Stimulated activated naive B cell treated with anti-CD40 and anti-IgM and Interleukin-4, amounts not matched to agents 10 μg/mL and 1 μg/mL and 100 μg/mL, for 72 hours (primary cell): ENCODE measurements at places on chromosomes 6 and 20.

GRCh38 chr20:3177746-3178485 is 4.6 kb upstream of the LZTS3 start:
- H3K27ac ChIP-seq = no peak overlapping the region
- H3K27me3 ChIP-seq = peaks cover 19% of the 10 kb centered on the region
- no peak overlapping the region for H3K4me3 ChIP-seq
- no peak for DNase-seq

GRCh38 chr6:164924674-164925073 is 384.7 kb downstream of the C6orf118 start:
- no peak for DNase-seq
- H3K27me3 ChIP-seq = no peaks in the 10 kb centered on the region
- no peaks in the 10 kb centered on the region for H3K36me3 ChIP-seq
- H3K4me1 ChIP-seq = no peaks in the 10 kb centered on the region

DNA sequence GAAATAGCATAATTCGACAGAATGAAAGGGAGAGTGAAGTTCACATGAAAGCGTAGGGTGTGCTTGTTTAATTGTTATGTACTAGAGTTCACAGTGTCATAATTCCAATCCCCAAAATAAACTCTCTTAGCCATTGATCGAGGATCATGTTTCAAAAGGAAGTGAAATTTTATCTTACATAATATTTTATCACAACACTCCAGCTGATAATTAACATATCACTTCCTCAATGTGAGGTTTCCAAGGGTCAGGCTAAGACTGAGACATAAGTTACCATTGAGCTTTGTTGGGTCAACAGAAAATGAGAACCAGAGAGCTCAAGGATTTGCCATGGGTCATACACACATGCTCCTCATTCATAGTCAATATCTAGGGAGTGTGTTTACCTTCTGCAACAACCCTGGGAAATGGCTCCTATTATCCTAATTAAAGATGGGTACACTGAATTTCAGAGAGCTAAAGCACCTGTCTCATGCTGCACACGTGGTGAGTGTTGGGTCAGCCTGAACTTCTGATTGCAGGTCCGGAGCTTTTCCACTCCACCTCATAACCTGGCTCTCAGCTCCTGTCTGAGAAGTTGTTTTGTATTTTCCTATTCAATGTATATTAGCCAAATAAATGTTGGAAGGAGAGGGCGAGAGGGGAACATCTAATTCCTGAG is 3.0 kb downstream of the GSTA2 start:
- no peak overlapping the region for H3K27ac ChIP-seq
- no peak for DNase-seq

GRCh38 chr20:35823937-35824336 is 52.1 kb downstream of the PHF20 start:
- no peak for DNase-seq
- H3K4me3 ChIP-seq = no peak overlapping the region
- H3K36me3 ChIP-seq = peaks cover 50% of the 10 kb centered on the region
- H3K27me3 ChIP-seq = no peaks in the 10 kb centered on the region

- no peaks in the 10 kb centered on the region for H3K27me3 ChIP-seq
- H3K27ac ChIP-seq = no peak overlapping the region
- no peak for DNase-seq
- no peak overlapping the region for H3K4me3 ChIP-seq
- H3K36me3 ChIP-seq = peaks cover 17% of the 10 kb centered on the region
These were observed 130.5 kb downstream of the MYB start for GRCh38 chr6:135311446-135312200.

DNA sequence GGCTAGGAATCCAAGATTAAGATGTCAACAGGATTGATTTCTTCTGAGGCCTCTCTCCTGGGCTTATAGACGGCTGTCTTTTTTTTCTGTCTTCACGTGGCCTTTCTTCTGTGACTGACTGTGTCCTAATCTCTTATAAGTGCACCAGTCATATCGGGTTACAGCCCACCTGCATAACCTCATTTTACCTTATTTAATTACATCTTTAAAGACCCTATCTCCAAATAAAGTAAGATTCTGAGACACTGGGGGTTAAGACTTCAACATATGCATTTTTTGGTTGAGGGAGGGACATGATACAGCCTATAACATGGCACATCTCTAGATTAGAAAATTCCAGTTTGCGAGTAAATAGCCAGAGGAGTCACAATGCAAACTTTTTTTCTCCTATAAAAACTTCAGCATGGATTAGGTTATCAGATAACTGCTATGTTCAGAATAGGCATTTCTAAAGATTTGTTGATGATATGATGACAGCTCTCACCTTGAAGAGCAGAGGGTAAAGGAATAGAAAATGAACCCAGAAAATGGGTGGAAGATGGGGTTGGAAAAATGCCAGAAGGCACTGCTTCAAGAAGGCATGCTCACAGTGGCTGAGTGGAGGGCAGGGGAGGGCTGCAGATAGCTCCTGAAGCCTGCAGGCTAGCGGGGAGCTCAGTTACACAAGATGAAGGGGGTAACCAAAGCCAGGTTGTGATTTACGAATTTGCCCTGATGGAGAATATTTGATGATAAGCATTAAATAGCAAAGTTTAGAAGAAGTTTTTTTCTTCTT is 8.7 kb upstream of the PDE7B start:
- DNase-seq = no peak
- no peak overlapping the region for H3K4me3 ChIP-seq
- no peaks in the 10 kb centered on the region for H3K4me1 ChIP-seq
- H3K27ac ChIP-seq = no peak overlapping the region

- H3K27ac ChIP-seq = no peak overlapping the region
- peaks cover 20% of the 10 kb centered on the region for H3K27me3 ChIP-seq
- H3K36me3 ChIP-seq = peaks cover 5% of the 10 kb centered on the region
- peaks cover 4% of the 10 kb centered on the region for H3K4me1 ChIP-seq
- no peak overlapping the region for H3K4me3 ChIP-seq
These were observed 95.8 kb downstream of the BANF2 start for GRCh38 chr20:17795501-17796071.
